Tongue (tissue), 3 donors: ENCODE measurements at places on chromosomes 1 and 21. TPM values are rescaled to one million over a fixed set of nuclear protein-coding genes. Genes with fewer than 3 reads are reported as not detected.

ZMPSTE24 gene
- total RNA-seq, result 51.1 TPM

SAMD13 gene
- total RNA-seq, result 5.9 TPM

OR10J1 gene
- total RNA-seq, result not detected

DIPK1A gene
- total RNA-seq, result 12.7 TPM

- DNase-seq, result no peak
These were observed 49.8 kb downstream of the NFIA start for GRCh38 chr1:61132176-61132638.

MPZ gene
- 67.9 TPM for total RNA-seq

- DNase-seq, result no peak
These were observed 537.6 kb downstream of the MATN1 start for GRCh38 chr1:30185809-30186208.

DNA sequence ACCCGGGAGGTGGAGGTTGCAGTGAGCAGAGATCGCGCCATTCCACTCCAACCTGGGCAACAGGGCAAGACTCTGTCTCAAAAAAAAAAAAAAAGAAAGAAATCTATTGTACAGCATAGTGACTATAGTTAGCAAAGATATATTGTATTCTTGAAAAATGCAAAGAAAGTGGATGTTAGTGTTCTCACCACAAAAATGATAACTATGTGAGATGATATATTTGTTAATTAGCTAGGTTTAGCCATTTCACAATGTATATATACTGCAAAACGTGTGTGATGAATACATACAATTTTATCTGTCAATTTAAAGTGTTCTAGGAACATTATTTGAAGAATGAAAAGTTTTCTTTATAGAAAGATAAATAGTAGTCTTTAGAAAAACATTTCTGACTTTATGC lies 179.9 kb downstream of the AK5 start:
- DNase-seq, result no peak

GRCh38 chr1:203476216-203476814 lies 709 bp downstream of the PRELP start:
- no peak for DNase-seq

DNA sequence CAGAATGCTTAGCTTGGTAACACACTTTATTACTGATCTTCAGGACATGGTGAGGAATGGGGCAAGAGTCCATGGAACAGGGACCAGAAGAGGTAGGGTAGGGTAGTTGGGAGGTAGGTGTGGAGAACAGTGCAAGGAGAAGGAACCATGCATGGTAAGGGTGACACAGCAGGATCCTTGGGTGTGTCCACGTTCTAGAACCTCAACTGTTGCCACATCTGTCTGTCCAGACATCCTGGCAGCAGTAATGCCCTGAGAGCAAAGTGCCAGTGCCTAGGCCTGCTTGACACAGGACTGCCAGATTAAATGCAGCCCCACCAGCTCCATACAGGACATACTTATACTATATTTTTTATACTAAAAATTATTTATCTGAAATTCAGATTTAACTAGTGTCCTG lies 13.9 kb downstream of the DMAP1 start:
- DNase-seq, result no peak

- DNase-seq, result no peak
These were observed 1.9 kb upstream of the DYRK1A start for GRCh38 chr21:37364722-37365121.

GRCh38 chr1:37128091-37128490 lies 93.8 kb upstream of the GRIK3 start:
- no peak for DNase-seq

DNA sequence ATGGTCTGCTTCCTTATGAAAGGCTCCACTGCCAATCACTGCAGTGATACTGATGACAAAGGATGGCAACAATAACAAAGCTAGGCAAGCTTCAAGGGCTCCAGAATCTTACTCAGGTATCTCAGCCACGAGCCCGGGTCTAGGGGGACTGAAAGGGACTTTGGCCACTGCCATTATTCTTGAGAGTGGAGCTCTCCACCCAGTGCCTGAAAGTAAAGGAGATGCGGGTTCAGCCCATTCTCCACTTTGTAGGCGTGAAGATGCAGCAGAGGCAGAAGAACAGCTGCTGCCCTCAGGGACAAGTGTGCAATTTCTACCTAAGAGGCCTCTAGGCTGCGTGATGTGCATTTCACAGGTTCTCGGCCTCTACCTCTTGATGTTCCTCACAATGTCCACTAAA lies 31.4 kb upstream of the SLAMF9 start:
- DNase-seq, result no peak
